ENCODE measurements at places on chromosomes 3 and 15. TPM values are rescaled to one million over a fixed set of nuclear protein-coding genes. Genes with fewer than 3 reads are reported as not detected.

ZNF280D gene
- 8.8 TPM for polyA plus RNA-seq

CKMT1B gene
- polyA plus RNA-seq = not detected

REC114 gene
- polyA plus RNA-seq = not detected

P2RY1 gene
- polyA plus RNA-seq = 0.08 TPM

BNIP2 gene
- polyA plus RNA-seq = 92.1 TPM

DAG1 gene
- polyA plus RNA-seq = 3.2 TPM

TMEM266 gene
- 0.21 TPM for polyA plus RNA-seq

IL17RB gene
- polyA plus RNA-seq = 3.1 TPM

CPNE9 gene
- polyA plus RNA-seq = not detected

MYLK gene
- not detected for polyA plus RNA-seq

TMCO5A gene
- not detected for polyA plus RNA-seq

FAM227B gene
- 16.4 TPM for polyA plus RNA-seq

UBAP1L gene
- polyA plus RNA-seq = 0.42 TPM

C3orf52 gene
- 0.13 TPM for polyA plus RNA-seq

ETV5 gene
- not detected for polyA plus RNA-seq

LMAN1L gene
- not detected for polyA plus RNA-seq

CD96 gene
- 149 TPM for polyA plus RNA-seq

VWA5B2 gene
- polyA plus RNA-seq = not detected

ZNF717 gene
- polyA plus RNA-seq = 3.1 TPM

CLDN16 gene
- not detected for polyA plus RNA-seq

SLC12A8 gene
- not detected for polyA plus RNA-seq

C3orf62 gene
- 0.56 TPM for polyA plus RNA-seq

TPRG1 gene
- 3.6 TPM for polyA plus RNA-seq

PTPRG gene
- polyA plus RNA-seq = not detected

GOLGA6L4 gene
- polyA plus RNA-seq = not detected

MAP6D1 gene
- polyA plus RNA-seq = 0.36 TPM

UACA gene
- polyA plus RNA-seq = not detected

CLDN18 gene
- polyA plus RNA-seq = not detected

UQCRC1 gene
- 227 TPM for polyA plus RNA-seq

FSTL1 gene
- polyA plus RNA-seq = not detected

GABRR3 gene
- polyA plus RNA-seq = not detected

PLA2G4E gene
- polyA plus RNA-seq = not detected

TRIP4 gene
- polyA plus RNA-seq = 41.6 TPM

LARP6 gene
- polyA plus RNA-seq = not detected

CTXND1 gene
- not detected for polyA plus RNA-seq

RTP3 gene
- polyA plus RNA-seq = not detected

OR5K2 gene
- not detected for polyA plus RNA-seq

TRH gene
- polyA plus RNA-seq = not detected

TLR9 gene
- not detected for polyA plus RNA-seq

CAND2 gene
- polyA plus RNA-seq = 0.98 TPM

FBXW12 gene
- not detected for polyA plus RNA-seq

DUOXA2 gene
- polyA plus RNA-seq = not detected

ACSBG1 gene
- polyA plus RNA-seq = not detected

RGMA gene
- not detected for polyA plus RNA-seq

GAP43 gene
- polyA plus RNA-seq = not detected

CCDC66 gene
- polyA plus RNA-seq = 21.3 TPM

GPR149 gene
- polyA plus RNA-seq = not detected

SCAANT1 gene
- not detected for polyA plus RNA-seq

BRPF1 gene
- polyA plus RNA-seq = 6.7 TPM

VGLL3 gene
- not detected for polyA plus RNA-seq

SYNM gene
- 0.41 TPM for polyA plus RNA-seq

THAP10 gene
- not detected for polyA plus RNA-seq

SLC2A2 gene
- polyA plus RNA-seq = not detected

ALG3 gene
- 49.6 TPM for polyA plus RNA-seq

AGBL1 gene
- polyA plus RNA-seq = not detected

RASGRP1 gene
- 108 TPM for polyA plus RNA-seq

GOLGA8M gene
- not detected for polyA plus RNA-seq
